Gastrocnemius medialis (tissue), 4 donors: ENCODE measurements at places on chromosomes 12 and 14.

DNA sequence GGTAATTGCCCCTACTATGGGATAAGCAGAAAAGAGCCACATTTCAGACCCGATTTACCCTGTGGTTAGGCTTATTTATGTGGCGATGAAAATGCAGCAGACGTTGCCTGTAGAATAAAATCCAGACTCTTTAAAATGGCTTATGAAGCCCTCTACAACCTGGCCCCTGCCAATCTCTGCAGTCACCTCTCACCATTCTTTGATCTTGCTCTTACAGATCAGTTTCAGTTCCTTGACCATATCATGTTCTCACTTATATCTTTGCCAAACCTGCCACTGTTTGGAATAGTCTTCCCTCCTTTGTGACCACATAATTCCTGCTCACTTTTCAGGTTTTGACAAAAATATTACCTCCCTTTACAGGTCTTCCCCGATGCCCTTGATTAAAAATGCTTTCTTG lies 264.3 kb upstream of the GARIN6 start:
- no peak for DNase-seq

- no peak for DNase-seq
Measured at GRCh38 chr14:103057028-103057371, 349 bp downstream of the CDC42BPB start.

- DNase-seq: no peak
Measured at GRCh38 chr14:103205541-103205906, 82.3 kb downstream of the TNFAIP2 start.

DNA sequence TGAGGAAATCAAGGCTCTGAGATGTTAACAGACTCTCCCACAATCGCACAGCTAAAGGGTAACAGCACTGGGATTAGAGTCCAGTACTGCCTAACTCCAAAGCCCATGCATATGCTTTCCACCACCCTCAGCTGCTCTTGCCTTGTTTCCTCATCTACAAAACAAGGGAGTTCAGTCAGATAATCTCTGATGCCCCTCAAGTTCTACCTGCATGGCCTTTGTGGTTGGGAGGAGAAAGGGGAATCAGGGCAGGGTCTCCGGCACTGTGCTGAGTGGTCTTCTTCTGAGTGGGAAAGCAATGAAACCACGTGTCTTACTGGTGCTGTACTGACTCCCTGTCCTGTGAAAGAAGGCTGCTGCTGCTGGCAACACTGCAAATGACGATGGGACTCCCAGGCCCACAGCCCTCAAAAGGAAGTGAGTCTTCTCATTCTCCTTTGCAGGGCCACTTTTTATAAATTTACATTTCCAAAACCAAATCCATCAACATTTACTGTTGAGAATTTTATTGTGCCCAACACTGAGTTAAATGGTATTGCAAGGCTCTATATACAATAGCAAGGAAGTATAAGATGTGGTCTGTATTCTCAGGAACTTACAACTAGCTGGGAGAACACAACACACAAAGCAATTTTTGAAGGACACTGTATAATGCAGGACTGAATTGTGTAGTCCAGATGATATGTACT lies 19.7 kb upstream of the DUSP16 start:
- no peak for DNase-seq

DNA sequence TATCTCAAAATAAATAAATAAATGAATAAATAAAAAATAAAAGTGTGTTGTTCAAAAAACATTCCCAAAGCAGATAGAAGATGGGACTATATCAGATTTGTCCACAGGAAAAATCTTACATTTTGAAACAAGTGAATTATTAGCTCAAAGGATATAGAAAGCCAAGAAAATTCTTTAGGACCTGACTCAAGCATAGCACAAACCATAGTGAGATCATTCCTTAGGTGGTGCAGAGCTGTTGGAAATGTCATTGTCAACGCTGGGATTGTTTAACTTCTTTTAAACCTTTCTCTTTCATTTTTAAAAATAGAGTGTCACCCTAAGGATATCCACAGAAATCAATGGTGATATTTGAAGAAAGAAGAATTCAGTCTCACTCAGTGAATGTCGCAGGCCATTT lies 43.5 kb downstream of the DRAM1 start:
- no peak for DNase-seq

DNA sequence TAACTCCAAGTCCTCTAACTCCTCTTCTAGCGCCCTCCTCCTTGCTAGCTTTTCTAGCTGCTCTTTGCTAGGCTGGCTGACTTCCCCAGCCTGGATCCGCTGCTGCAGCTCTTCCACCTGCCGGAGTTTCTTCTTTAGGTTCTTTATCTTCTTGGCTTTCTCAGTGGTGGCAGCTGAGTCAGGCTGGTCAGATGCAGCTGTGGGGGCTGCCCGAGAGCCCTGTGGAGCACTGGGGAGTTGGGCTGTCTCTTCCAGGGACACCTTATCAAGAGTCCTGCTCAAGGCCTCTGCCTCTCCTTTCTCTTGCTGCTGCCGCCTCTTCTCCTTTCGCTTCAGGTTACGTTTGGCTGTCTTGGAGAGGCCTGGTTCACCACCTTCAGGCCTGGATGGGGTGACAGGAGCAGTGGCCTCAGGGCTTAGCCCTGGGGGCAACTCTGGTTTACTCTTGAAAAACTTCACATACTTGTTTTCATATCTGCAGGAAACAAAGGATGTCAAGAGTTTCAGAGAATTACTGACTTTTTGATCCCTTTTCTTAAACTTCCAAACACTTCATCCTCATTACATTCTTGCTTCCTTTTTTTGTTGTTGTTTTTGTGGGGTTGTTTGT lies 25.7 kb downstream of the PYM1 start:
- DNase-seq: no peak

- DNase-seq: no peak
Measured at GRCh38 chr14:91963465-91963864, 16.0 kb upstream of the FBLN5 start.

- DNase-seq: no peak
Measured at GRCh38 chr12:64760808-64761573, 1.8 kb upstream of the GNS start.

DNA sequence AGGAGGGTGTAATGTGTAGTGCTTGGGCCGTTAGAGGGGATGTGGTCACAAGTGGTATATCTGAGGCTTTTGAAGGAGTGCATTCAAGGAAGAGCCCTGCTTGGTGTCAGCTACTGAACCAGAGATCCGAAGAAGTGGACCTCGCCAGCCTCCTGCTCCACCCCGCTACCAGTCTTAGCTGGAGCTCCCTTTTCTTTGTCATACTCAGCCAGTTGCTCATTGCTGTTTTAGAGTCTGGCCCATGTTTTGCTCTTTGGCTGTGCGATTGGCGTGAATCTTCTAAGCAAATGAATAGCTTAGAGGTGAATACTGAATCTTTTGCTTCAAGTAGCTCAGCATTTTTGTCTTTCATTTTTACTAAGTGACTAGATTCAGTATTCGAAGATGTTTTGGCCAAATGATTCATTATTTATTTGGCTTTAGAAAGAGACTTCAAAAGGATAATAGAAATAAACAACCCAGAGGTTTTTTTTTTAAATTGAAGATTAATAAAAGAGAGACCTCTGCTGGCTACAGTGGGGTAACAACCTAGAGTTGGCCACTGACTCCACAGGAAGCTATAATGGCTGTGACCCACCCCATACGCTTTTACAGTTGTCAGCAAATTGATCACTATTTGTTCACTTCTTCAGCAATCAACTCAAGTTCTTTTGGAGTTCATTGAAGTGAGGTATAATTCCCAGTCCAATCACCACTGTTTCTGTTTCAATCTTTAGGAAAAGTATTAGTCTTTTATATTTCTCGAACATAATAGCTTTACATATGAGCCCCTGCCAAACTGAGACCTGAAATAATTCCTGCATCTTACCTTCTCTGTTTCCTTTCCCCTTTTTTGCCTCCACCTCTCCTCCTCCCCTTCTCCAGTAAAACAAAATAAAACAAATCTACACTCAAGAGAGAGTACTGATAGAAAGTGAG lies 19.9 kb downstream of the CDKN1B start:
- no peak for DNase-seq

- no peak for DNase-seq
Measured at GRCh38 chr12:1593174-1594005, 991 bp downstream of the FBXL14 start.

DNA sequence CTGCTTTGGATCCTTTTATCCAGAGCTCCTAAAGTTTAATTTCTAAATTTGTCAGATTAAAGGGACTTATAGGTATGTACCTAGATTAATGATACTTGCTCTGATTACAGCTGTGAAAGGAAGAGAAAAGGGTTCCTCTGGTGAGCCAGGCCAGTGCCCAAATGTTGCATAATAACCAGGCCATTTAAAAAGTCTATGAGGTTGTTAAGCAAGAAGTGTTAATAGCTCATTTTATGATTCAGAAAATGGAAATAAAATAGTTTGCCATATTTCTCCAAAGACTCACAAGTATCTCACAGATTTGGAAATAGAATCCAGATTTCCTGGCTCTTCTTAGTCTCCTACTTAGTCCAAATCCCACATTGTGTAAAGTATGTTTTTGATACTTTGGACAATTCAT lies 67.6 kb downstream of the SLC38A6 start:
- DNase-seq: no peak

DNA sequence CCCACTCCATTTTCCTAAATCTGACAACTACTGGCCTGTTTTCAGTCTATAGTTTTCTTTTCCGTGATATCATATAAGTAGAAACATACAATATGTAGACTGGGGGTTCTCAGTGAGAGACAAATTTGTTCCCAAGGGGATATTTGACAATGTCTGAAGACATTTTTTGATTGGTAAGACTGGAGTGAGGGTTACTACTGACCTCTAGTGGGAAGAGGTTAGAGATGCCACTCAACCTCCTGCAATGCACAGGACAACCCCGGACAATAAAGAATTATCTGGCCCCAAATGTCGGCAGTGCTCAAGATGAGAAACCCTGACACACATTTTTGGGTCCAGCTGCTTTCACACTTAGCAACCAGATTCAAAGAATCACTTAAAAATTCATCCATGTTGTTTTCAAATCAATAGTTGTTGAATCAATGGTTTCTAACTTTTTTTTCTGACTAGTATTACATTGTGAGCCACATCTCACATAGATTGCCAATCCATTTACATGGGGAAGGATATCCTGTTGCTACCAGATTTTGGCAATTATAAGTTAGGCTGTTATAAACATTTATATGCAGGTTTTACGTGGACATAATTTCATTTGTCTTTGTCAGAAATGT lies 307.1 kb downstream of the RPL10L start:
- no peak for DNase-seq

DNA sequence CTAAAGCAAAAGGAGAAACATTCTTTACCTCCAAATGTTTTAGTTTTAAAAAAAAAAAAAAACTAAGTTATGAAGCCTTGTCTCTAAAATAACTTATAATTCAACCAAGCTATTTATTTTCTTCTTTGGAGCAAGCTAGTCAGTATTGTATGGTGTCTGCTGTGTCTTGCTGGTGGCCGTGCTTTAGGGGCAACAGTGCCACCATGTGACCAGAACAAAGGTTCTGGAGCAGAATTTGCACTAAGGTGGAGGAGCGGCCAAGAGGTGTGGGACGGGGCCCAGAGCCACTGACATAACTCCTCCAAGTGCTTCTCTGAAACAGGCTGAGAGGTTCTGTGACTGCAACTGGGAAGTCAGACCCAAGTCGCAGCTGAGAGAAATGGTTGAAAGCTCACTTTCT lies 4.5 kb downstream of the FICD start:
- DNase-seq: no peak

DNA sequence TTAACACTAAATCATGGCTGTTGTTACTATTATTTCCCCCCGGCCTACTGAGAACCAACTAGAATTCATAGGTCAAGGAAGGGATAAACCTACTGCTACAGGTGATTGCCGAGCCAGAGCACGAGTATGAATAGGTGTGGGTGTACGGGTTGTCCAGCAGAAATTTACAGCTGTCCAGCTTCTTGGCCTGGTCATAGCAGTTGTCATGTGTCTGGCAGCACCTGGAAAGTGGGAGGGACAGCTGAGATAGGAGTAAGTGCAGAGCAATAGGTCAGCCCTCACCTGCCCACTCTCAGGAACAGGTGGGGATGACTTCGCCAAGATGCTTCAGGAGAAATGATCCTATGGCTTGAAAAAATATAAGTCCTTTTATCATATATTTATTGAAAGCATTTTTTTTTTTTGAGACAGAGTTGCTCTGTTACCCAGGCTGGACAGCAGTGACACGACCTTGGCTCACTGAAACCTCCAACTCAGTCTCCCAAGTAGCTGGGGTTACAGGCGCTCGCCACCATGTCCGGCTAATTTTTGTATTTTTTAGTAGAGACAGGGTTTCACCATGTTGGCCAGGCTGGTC lies 2.6 kb downstream of the PLA2G1B start:
- DNase-seq: no peak

- DNase-seq: no peak
Measured at GRCh38 chr12:56632701-56633467, 2.8 kb upstream of the BAZ2A start.

GRCh38 chr14:101945171-101945570 lies 19.2 kb upstream of the DYNC1H1 start:
- DNase-seq: no peak

GRCh38 chr12:112096667-112097066 lies 11.9 kb downstream of the NAA25 start:
- DNase-seq: no peak

GRCh38 chr14:104424406-104425072 lies 155.0 kb upstream of the C14orf180 start:
- no peak for DNase-seq

DNA sequence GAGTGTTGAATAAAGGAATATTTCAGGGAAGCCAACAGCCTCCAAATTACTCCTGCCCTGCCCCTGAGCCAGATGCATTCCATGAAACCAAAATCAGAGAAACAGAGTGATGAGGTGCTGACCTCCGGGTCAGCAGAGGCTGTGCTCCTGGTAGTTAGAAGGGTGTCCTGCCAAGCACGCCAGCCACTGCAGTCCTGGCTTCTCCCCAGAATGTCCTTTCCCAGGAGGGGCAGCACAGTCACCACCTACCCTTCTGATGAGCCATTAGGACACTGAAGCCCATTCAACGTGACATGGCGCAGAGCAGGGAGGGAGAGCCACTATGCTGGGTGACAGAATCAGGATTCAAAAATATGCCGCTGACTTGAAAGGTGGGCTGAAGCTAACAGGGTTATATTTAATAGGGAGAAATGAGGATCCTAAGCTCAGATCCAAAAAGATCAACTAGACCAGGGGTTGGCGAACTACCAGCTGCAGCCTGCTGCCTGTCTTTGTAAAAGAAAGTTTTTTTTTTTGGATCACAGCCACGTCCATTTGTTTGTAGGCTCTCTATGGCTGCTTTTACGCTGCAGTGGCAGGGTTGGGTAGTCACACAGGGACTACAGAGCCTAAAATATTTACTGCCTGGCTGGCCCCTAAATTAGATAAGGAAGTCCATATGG lies 34.5 kb upstream of the PLEK2 start:
- DNase-seq: no peak

GRCh38 chr12:119667577-119668323 lies at the start of gene PRKAB1:
TSS of gene PRKAB1 (plus strand) at chr12:119668133. CDS start at chr12:119668245, 112 bp downstream.
- DNase-seq: peak; percentile 96

- no peak for DNase-seq
Measured at GRCh38 chr12:90029317-90029716, 320.7 kb upstream of the ATP2B1 start.

- DNase-seq: peak; percentile 39
Measured at GRCh38 chr12:102501773-102502172, 21.4 kb upstream of the IGF1 start.
